ENCODE measurements at places on chromosomes 2 and 18.

DNA sequence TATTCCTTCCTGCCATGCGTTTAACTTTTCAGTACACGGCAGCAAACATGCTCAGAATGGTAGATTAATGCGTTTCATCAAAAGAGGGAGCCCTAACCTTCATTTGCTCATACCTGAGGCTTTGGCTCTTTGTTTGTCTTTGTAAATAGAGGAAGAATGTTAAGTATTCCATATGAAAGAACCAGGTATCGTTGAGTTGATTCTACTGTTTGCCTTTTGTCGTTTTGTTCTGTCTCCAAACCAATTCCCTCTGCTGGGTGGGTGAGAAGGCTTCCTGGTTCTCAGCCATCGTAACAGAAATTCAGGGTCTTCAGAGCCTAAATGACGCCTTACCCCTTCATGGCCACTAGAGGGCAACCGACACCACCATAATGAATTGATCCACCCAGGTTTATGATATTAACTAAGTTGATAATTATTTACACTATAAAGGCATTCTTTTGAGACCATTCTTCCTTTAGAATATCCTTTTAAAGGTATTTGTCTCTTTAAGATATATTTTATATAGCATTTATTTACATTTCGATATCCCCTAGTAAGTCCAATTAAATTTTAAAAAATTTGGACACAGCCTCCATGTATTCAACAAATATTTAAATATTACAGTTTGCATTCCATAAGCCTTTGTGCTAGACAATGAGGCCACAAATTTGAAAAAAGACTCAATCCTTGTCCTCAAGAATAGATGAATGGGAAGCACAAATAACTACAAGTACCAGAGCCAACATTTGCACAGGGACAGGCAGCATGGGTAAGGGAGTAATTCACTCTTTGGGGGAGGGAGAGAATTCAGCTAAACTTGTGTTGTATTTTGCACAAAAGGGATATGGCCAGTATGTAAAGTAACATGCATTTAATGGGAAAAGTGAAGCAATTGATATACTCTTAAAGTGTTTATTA, 48.1 kb downstream of the TIMM21 start:
- DNase-seq = no peak

DNA sequence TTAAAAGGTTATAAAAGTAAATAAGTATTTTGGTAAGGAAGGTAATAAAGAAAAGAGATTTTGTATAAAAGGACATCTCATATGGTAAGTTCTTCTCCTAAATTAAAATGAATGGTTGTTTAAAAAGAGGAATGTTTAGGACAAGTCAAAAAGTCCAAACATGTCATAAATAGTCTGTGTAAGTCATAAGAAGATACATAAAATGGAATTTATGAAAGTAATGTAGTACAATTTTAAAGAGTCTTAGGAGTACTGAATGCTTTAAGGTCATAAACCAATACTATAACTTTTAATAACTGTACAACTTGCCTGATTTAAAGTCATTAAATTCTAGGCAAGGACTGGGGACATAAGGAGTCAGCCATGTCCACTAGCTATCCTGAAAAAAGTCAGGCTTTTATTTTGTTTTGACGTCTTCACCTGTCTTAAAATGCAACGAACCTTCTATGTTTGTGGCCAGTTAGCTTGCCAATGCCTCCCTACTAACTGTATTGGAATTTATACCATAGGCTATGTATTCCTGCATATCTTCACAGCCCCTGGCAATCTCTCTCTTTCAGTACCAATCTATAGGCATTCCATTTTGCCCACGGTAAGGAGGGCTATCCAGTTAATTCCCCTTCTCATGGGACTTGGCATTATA, 312.3 kb upstream of the LRRTM4 start:
- DNase-seq = no peak

GRCh38 chr2:130389783-130390182, 33.9 kb downstream of the PTPN18 start:
- no peak for DNase-seq

GRCh38 chr18:48521723-48522122, 17.1 kb upstream of the CTIF start:
- DNase-seq = no peak

DNA sequence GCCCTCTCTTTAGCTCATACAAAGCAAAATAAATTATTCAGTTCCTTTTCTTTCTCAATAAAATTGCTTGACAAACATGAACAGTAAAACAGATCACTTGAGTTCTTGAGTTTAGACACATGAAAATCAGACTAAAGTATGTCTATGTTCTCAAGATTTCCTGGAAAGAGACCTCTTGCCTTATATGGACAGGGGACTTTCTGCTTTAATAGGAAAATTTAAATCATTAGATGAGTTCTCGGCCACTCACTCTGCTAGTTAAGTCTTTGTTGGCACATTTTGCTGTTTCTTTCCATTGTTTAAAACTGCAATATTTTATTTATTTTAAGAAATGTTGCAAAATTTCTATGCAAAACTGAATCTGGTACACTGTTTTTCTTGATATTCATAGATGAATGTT, 207.8 kb downstream of the RND3 start:
- no peak for DNase-seq

- no peak for DNase-seq
These were observed 129.4 kb upstream of the EML6 start for GRCh38 chr2:54594048-54594447.

DNA sequence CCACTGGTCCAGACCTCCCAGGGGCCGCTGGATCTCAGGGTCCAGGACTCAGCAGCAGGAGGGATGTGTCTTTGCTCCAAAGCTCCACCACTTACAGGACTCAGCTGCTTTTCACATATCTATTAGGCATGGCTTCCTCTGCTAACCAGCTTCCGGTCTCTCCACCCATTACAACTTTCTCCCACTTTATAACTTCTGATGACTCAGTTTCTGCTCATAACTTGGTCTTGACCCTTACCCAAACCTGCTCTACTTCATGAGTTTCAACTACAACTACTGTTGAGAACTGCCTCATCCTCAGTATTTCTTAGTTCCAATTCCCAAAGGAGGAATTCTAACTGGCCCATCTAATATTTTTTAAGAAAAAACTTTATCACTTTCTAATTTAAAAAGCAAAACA, 17.2 kb downstream of the SULT1C2 start:
- DNase-seq = no peak

GRCh38 chr2:80822999-80823398, 518.4 kb upstream of the LRRTM1 start:
- no peak for DNase-seq

- no peak for DNase-seq
These were observed 398.8 kb downstream of the CCDC85A start for GRCh38 chr2:56582570-56582969.

DNA sequence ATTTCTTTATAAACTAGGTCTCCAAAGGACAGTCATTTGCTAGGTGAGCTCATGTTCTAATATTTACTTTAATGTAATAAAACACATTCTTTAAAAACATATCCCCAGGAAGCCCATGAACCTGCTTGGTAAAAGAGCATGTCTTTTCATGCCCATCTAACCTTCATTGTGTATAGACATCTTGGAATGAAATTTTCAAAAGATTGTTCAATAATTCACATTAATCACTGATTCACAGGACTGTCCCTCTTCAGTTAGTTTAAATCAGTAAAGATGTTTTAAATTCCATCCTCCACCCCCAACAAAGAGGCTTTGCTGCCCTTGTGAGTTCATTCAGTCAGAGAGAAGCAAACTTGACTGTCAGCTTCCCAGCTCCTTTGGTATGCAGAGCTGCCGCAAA, 633.4 kb upstream of the CELF4 start:
- no peak for DNase-seq

DNA sequence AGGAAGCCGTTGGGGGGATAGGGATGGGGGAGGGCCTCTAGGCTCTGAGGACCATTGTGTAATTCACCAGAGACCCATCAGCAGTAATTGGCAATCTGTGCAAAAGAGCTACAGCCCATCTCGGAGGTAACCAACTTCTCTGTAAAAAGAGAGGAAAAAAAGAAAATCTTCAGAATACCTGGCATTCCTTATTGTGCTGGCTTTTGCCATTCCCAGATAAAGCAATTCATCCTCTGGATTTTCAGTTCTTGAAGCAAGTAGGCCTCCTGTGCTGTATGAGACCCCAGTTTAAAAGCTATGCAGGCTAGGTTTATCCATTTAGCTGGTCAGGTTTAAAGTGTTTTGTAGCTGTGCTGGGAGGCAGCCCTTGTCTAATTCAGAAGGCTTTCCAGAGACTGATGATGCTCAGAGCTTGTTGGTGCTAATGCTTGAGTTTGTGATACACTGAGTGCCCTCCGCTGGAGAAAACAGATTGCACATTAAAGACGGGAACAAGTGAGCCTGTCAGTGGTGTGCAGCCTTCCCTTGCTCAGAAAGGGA, at the start of gene LRRTM4:
LRRTM4 (minus strand) TSS at position 446 of the 540 bp plus-strand sequence.
- DNase-seq = no peak

GRCh38 chr18:27983780-27984179, 193.2 kb downstream of the CDH2 start:
- DNase-seq = no peak

GRCh38 chr2:100891906-100892642, 72.1 kb downstream of the NPAS2 start:
- no peak for DNase-seq

- no peak for DNase-seq
These were observed 15.7 kb downstream of the KLHL29 start for GRCh38 chr2:23400703-23401102.

- peak; percentile 89 for DNase-seq
These were observed 18.3 kb downstream of the NHEJ1 start for GRCh38 chr2:219142329-219142728.

Measured in GM04503 (cell line).